Activated T-helper 17 cell treated with anti-CD3 and anti-CD28 coated beads, Interleukin-2, amount 50 U/mL, for 72 hours (primary cell): ENCODE measurements at places on chromosomes 2 and 18.

DNA sequence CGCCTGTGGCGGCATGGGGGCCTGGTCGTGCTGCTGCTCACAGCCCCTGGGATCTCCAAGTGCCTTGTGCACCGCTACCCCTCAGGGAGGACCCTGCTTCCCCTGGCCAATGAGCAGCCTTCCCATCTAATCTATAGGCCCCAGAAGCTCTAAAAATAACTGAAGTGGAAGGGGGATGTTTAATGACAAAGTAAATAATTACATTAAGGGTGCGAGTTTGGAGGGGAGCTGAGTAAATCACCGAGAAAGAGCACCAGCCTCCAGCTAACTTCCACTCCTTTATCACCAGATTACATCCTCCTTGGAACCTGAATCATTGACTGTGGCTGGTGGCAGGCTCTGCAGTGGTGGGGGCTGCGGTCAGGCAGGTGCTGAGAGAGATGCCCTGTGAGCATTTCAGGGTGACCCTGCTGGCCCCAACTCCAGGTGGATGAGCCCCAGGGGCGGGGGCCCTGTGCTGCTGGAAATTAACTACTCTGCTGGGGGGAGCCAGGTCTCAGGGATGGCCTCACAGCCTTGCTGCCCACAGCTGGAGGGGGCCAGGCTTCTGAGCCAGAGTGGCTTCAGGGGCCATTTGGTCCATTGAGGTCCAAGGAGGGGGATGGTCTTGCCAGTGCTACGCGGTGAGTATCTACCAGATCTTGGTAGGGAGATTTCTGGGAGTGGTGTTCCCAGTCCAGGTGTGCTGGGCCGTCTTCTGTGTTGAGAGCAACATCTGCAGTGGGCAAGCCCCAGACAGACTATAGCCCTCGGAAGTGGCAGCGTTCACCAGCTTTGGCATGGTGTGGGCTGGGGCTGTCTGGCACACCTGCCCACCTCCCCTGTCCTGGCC lies 74.2 kb downstream of the GLI2 start:
- ATAC-seq = no peak

DNA sequence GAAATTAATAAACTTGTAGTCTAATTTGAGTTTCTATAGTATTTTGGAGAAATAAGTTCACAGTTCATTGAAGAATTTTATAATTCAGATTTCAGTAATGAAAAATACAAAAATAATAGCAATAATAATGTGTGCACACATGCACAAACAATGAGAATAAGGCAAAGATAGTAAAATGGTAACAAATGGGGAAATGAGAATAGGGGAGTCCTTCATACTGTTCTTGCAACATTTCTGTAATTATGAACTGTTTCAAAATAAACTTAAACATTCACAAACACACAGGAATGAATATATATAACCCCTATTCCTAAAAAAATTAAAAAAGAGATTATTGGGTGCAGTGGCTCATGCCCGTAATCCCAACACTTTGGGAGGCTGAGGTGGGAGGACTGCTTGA lies 63.9 kb downstream of the SPRED2 start:
- ATAC-seq = no peak

GRCh38 chr2:209380293-209380692 lies 43.6 kb upstream of the MAP2 start:
- no peak for ATAC-seq

DNA sequence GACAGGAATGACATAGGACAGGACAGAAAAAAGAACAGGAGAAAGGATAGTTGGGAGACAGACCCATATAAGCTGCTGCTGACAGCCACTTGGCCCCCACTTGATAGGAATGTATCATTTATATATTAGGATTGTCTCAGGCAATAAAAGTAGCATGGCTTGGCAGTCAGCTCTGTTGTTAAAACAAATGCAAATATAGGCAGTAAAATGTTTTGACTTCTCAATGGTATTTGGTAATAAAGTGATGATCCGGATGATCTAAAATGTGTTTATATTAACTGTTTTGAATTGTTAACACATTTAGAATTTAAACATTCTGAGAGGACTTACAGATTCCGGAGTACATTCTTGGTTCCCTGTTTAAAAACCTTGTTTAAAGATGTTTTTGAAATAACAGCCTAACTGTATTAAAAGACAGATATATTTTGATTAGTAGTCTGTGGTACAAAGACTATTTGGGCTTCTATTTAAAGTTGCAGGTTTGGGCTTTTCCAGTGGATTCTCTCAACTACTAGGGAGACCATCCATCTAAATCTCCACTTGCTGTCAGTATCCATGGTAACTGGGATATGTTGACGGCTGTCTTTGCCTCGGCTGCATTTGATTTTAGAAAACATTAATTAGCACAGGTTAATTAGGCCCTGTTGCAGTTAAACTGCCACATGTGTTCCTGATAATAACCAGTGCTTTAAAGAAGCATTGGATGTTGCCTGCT lies 147.6 kb downstream of the ESCO1 start:
- ATAC-seq = no peak

- ATAC-seq = no peak
Observed at GRCh38 chr18:74775239-74775638, 177.6 kb downstream of the ZNF407 start.
